ENCODE measurements at places on chromosomes 7 and 10. TPM values are rescaled to one million over a fixed set of nuclear protein-coding genes. Genes with fewer than 3 reads are reported as not detected.

The SEMA3A gene
- 9.4 TPM for total RNA-seq

The ICA1 gene
- total RNA-seq = 25.3 TPM

The NSUN5 gene
- total RNA-seq = 14.9 TPM

The POLD2 gene
- 90.7 TPM for total RNA-seq

The PDIA4 gene
- 90.6 TPM for total RNA-seq

The NEURL1 gene
- 0.80 TPM for total RNA-seq

The MBLAC1 gene
- total RNA-seq = 2.2 TPM

The NOLC1 gene
- 42.4 TPM for total RNA-seq

The SUN3 gene
- total RNA-seq = not detected

The LIPF gene
- total RNA-seq = not detected

The CYP26A1 gene
- not detected for total RNA-seq

The ITPRID1 gene
- total RNA-seq = 2.4 TPM

The FAS gene
- 74.7 TPM for total RNA-seq

The DGKI gene
- 0.52 TPM for total RNA-seq

The CPA2 gene
- 2.0 TPM for total RNA-seq

The SEMA3E gene
- total RNA-seq = 4.9 TPM

The LLCFC1 gene
- not detected for total RNA-seq

The SPDYE5 gene
- not detected for total RNA-seq

The HTR5A gene
- total RNA-seq = not detected

The XRCC2 gene
- 1.0 TPM for total RNA-seq

The CPXM2 gene
- 2.3 TPM for total RNA-seq

The TBX20 gene
- total RNA-seq = 0.11 TPM
